ENCODE measurements at places on chromosomes 2 and 18.

DNA sequence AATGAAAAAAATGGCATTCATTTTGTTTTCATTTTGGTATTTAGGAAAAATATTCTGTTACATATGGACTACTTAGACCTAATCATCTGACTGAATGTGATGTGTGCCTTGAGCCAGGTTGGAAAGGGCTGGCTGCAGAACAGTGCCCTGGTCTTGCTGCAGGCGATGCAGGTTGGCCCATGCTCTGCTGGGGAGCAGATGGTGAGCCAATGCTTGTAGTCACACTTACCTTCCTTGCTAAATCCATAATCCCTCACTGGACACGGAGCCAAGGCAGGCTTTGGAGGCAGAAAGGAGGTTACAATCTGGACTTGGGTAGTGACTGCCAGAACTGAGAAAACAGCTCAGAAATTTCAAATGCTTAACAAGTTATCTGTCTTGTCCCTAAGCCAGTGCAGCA is 228.7 kb downstream of the ARHGAP15 start:
- no peak for DNase-seq

DNA sequence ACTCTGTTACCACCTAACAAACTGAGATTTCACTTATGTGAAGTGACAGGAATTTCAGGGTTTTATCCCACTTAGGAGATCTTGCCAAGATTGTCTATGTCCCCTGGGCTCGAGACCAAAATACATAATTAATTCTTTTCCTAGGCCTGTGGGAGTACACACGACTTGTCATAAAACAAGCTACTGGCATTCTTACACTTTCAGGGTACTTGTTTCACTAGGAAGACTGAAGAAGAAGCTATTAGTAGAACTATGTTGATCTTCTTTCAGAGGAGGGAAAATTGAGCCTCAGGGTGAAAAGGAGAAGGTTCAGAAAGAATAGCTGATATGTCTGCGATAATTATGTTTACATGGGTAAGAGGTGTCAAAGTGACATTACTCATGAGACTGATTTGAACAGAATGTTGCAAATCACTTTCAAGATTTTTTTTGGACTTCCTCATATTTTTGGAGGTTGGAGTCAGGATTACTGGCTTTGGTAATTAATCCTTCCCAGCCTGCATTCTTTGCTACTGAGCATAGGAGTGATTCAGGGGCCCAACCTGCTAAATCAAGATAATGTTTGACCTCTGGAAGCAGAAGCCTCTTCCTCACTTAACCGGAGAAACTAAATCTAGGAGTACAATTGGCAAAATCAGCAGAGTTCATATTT is 240.0 kb upstream of the NT5C1B start:
- DNase-seq = no peak

DNA sequence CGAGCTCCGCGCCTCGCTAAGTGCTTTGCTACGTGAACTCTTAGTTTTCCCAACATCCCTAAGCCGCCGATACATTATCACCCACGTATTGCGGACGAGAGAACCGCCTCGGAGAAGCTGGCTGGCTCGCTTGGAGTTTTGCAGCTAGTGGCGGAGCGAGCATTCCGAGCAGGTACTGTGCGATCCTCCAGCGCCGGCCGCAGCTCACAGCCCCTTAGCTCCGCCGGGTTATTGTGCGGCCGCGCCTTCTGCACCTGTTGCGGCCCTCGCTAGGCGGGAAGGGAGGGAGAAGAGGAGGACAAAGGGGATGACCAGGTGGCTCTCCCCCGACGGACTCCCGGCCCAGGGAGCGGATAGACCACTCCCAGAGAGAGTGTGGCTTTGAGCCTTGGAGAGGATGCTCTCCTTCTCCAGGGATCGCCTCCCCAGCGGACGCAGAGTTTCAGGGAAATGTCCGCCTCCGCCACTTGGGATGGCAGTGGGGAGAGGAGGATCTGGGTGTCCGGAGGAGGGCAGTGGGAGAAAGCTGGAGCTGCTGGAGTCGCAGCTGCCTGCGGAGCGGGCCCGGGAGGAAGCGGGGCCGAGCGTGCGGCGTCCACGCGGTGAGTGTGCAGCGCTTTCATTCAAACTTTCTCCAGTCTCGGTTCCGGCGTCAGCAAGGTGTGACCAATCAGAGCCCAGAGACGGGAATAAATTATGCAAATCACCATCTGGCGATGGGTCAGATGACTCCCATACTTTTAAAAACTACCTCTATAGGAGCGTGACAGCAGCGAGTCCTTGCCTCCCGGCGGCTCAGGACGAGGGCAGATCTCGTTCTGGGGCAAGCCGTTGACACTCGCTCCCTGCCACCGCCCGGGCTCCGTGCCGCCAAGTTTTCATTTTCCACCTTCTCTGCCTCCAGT is at the start of gene LIPG:
Gene LIPG (plus strand): TSS at position 769 of the 905 bp plus-strand sequence. CDS start 252 bp downstream, outside the sequence.
- DNase-seq = peak; percentile 4

DNA sequence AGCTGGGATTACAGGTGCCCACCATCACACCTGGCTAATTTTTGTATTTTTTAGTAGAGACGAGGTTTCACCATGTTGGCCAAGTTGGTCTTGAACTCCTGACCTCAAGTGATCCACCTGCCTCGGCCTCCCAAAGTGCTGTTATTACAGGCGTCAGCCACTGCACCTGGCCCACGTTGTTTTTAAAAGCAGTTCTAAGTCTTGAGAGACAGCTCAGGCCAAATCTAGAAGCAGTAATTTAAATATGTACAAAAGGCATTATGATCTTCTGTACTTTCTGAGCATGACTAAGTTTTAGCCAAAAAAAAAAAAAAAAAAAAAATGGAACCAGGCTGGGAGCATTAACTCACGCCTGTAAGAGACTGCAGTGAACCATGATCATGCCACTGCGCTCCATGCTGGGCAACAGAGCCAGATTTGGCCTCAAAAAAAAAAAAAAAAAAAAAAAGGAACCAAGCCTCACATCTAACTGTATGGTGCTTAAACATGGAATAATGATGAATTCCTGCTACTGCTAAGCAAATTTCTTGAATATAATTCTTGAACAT is 4.0 kb downstream of the ABHD3 start:
- no peak for DNase-seq

DNA sequence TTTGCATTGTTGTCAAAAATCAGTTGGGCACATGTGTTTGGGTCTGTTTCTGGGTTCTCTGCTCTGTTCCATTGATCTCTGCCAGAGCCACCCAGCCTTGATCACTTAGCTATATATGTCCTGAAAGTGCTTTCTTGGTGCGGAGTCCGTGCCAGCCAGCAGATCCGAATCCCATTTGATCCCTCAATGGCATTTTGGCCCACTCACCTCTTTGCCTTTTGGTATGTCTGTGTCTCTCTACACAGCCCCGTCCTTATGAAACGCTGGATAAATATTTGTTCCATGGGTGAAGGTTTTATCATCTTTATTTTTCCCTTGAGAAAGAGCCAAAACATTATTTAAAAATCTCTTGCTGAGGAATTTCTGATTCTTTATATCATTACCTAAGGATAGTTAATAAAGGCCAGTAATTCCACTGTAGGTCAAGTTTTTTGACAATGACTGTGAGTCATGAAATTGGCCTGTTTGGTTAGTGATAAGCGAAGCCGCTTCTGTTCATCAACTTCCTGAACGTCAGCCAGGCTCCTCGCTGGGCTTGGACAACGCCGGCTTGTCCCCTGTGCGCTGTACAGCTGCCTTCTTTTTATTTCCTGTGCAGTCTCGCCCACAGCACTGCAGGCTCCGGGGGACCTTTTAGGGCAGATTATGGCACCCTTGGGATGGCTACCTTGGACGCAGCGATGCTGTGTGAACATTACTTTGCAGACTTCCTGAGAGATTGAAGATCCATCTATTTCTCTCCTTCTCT is 24.9 kb downstream of the MTCL1 start:
- no peak for DNase-seq

GRCh38 chr2:172177581-172177980 is 74.9 kb upstream of the DLX2 start:
- DNase-seq = no peak

- DNase-seq = no peak
Measured at GRCh38 chr2:223530811-223531210, 71.3 kb downstream of the SCG2 start.

DNA sequence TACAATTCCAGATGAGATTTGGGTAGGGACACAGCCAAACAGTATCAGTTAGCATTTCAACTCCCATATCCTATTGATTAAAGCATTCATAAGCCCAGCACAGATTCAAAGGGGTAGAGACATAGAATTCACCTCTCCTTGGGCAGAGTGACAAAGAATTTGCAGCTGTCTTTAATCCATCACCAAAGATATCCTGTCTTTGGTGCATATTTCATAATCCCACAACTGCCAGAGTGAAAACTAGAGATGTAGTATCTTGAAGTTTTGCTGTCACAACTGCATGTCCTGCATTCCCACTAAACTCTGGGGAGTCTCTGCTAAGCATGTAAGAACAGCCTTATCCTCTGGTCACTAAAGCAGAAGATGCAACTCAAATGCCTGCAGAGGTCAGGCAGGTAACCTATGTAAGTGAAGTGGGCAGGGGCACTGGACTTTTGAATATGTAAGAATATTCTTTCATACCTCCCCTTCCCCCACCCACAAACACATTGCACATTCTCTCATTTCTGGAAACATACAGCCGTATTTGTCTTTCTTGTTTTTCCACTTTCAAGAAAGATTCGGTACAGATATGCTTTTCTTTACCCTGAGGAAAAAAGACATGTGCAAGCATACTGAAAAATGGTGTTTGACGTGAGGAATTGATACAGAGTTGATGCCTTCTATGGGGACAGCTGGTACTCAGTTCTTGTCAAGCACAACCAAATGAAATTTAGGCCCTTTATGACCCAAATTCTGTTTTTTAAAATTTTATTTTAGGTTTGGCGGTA is 283.1 kb downstream of the SP3 start:
- no peak for DNase-seq

DNA sequence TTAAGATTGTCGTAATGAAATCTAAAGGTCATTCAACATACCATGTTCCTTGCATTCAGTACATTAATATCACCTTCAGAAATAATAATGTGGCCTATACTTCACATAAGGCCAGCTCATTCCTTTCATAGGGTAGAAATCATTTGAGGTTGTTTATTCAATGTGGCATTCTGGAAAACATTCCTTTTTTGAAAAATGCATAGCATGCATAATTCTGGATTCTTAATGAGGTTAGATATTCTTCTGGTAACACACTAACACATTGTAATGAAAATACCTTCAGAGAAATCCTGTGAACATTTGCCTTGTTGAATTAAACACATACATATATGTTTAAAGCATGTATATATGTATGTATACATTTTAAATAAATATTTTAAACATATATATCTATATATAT is 204.6 kb upstream of the KCNH7 start:
- no peak for DNase-seq

DNA sequence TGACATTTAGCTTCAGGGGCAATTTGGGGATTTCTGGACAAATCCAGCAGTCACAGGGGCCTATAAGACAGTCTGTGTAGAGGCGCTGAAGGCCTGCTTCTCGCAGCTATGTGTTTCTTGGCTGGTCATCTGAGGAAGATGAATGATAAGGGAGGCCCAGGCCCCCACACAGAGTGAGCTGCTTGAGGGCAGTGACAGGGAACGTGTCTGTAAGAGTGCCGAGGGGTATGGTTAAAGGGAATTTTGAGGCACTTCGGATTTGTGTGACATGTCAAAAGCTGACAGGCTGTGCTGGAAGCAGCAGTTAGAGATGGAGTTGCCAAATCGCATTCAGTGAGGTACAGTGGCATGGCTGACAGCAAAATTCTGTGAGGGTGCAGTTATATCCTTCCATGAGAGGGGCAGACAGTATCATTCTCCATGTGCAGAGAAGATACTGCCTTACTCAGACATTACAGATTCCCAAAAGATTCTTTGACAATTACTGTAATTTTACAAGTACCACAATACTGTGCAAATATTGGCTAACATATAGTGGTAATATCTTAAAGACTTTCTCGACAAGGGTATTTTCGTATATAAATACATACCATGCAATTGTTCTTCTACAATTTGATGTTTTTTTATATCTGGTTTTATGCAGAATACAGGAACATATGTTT is 74.0 kb downstream of the CERS6 start:
- DNase-seq = no peak

GRCh38 chr2:219334076-219334475 is 1.5 kb upstream of the RESP18 start:
- no peak for DNase-seq

DNA sequence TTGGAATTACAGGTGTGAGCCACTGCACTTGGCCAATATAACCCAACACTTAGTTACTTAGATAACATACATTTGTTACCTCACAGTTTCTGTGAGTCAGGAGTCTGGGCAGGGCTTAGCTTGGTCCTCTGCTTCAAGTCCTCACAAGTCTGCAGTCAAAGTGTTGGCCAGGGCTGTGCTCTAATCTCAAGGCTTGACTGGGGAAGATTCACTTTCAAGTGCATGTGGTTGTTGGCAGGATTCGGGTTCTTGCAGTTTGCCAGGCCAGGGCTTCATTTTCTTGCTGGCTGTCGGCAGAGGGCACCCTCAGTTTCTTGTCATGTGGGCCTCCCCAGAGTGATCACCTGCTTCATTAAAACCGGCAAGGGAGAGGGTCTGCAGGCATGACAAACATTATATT is 103.7 kb downstream of the SLC4A3 start:
- no peak for DNase-seq

DNA sequence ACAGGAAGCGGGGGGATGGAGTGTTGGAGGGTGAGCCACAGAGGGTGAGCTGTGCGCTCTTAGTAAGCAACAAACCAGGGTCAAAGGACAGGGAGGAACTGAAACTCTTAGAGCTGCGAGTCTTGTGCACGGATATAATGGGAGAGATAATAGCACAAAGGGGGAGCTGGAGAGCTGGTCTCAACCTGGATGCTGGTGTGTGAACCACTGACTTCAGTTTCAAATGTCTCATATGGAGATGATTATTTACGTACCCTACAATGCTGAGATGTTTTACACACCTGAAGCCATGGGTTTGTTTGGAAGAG is 35.9 kb downstream of the PTGR3 start:
- no peak for DNase-seq

GRCh38 chr18:32435631-32436500 is 34.8 kb downstream of the GAREM1 start:
- no peak for DNase-seq

DNA sequence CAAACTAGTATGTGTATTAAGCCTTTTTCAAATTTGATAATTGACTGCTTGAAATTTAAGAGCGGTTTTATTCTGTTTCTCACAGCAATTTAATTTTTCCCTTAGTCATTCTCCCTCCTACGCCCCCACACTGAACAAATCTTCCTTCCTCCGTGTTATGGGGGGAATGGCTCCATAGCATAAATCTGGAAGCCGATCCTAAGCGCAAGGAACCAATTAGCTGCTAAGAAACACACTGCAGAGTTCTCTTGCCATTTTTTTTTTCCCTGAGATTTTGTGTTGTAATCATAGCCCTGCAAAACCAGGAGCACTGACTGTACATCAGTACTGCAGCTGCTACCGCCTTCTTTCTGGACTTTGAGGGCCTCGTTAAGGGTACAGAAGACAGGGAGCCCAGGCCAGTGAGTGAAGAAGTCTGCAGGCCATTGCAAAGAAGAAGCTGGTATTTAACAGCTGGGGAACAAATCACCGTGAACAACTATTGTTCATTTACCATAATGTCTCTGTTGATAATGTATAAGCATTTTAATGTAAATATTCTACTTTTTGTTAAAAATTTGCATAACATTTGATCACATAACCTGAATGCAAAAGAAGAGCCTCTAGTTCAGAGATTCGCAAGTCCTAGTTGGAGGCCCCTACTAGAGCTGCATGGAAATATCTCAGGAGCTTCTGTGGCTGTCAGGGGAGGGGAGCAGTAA is 264.0 kb downstream of the LRATD1 start:
- DNase-seq = no peak
